ENCODE measurements at places on chromosomes 3 and 15. TPM values are rescaled to one million over a fixed set of nuclear protein-coding genes. Genes with fewer than 3 reads are reported as not detected.

GRCh38 chr3:184631472-184631861 is 69.9 kb downstream of the EPHB3 start:
- H3K36me3 ChIP-seq: no peaks in the 10 kb centered on the region
- H3K4me1 ChIP-seq: no peaks in the 10 kb centered on the region
- H3K27me3 ChIP-seq: no peaks in the 10 kb centered on the region
- no peak for DNase-seq
- H3K4me3 ChIP-seq: no peak overlapping the region

DNA sequence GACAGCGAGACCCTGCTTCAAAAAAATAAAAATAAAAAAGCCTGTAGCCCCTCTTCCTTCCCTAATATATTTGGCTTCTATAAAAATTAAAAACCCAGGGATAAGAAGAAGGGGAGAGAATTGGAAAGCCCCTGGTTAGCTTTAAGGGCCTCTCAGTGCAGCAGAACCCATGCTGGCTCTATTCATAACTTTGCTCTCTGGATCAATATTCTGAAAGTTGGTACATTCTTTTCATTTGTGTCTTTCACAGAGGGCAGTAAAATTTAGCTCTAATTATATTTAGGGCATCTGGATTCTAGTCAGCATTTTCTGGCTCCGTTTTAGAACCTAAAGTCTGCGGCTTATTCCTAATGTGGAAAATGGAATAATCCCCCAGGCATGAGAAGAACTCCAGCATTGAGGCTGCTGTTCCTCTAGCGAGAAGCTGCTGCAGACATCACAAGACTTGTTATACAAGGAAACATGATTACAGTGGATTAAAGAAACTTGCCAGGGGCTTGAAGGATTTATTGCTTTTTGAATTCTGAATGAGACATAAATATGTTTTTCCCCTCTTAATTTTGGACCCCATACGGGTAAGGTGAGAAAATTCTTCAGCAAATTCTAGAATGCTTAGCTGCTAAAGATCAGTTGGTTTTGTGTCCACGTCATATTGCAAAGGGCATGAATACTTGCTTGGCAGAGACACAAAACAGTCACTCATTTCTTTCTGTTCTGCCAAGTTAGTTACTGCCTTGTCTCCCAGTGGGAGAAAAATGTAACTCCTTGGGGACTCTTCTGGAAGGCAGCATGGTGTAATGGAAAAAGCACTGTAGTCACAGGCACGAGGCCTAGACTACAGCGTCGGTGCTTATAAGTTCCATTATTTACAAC is 177.7 kb downstream of the VGLL4 start:
- no peaks in the 10 kb centered on the region for H3K27me3 ChIP-seq
- H3K4me1 ChIP-seq: peaks cover 19% of the 10 kb centered on the region
- H3K27ac ChIP-seq: peak overlapping the region; percentile 92
- no peak overlapping the region for H3K4me3 ChIP-seq

- DNase-seq: peak; percentile 36
- H3K4me1 ChIP-seq: no peaks in the 10 kb centered on the region
- no peaks in the 10 kb centered on the region for H3K27me3 ChIP-seq
- H3K27ac ChIP-seq: no peak overlapping the region
- H3K36me3 ChIP-seq: no peaks in the 10 kb centered on the region
Measured at GRCh38 chr3:189233225-189233858, 61.6 kb downstream of the TPRG1 start.

DNA sequence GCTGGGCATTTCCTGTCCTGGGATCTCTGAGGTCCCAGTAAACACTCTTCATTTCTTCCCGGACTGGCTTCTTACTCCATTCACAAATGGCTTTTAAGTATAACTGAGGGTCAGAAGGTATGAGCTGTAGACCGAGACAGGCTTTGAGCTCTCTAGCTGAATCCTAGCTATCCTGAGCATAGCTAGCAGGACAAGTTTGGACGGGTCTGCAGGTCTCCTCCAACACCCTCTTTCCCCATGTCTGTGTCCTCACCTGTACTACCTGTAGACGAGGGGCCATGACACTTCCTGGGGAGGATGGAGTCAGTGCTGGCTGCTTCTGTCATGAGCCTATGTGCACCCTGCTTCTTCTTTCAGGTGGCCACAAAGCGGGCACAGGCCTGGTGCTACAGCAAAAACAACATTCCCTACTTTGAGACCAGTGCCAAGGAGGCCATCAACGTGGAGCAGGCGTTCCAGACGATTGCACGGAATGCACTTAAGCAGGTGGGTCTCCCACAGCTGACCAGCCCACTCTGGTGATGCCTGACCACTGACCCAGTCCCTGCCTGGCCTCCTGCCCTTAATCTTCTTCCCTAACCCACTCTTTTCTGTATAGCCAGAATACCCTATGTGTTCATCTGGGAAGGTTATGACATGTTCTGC is 72.1 kb upstream of the ACAD9 start:
- no peak for DNase-seq
- H3K4me3 ChIP-seq: no peak overlapping the region
- H3K27ac ChIP-seq: peak overlapping the region; percentile 29
- H3K4me1 ChIP-seq: peaks cover 21% of the 10 kb centered on the region
- no peaks in the 10 kb centered on the region for H3K27me3 ChIP-seq

DNA sequence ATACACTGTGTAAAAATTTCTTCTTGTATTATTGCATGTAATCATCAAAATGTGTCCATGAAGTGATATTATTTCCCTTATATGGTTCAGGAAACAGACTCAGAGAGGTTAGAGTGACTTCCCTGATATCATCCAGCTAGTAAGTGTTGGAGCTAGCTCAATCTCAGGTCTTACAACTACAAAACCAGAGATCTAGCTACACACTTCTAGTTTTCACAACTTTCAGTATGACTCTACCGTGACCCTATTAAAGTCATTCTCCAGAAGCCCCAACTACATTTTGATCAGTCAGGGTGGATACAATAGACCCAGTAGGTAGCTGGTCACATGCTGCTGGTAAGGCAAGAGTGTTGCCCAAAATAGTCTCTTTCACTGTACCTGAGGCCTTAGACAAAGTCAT is 165.3 kb downstream of the GOLIM4 start:
- no peaks in the 10 kb centered on the region for H3K4me1 ChIP-seq
- H3K27ac ChIP-seq: no peak overlapping the region
- no peaks in the 10 kb centered on the region for H3K36me3 ChIP-seq
- DNase-seq: no peak
- H3K4me3 ChIP-seq: no peak overlapping the region
- no peaks in the 10 kb centered on the region for H3K27me3 ChIP-seq

GRCh38 chr3:9698293-9698692 is 5.3 kb upstream of the CPNE9 start:
- no peak for DNase-seq
- peaks cover 30% of the 10 kb centered on the region for H3K36me3 ChIP-seq
- no peaks in the 10 kb centered on the region for H3K4me1 ChIP-seq

DNA sequence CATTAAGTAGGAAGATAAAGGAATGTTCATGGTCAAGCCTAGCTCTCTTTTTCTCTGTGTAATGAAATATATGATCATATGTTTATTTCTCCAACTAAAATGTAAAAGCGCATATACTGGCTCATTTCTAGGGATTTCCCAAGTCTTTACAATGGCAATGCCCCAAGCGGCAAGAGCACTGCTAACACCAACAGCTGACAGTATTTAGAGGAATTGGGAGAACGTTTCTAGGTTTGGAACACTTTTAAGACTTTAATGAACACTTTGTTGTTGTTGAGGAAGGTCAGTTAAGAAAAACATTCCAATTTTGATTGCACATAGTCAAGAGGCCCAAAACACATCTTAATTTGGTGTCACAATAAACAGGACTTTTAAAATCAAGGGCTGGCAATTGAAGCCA is 132.7 kb downstream of the ATP8B4 start:
- H3K4me1 ChIP-seq: no peaks in the 10 kb centered on the region
- no peak for DNase-seq
- H3K27ac ChIP-seq: no peak overlapping the region

GRCh38 chr3:10443272-10444109 is 61.9 kb downstream of the ATP2B2 start:
- H3K27ac ChIP-seq: no peak overlapping the region
- H3K4me1 ChIP-seq: no peaks in the 10 kb centered on the region
- H3K27me3 ChIP-seq: no peaks in the 10 kb centered on the region
- H3K36me3 ChIP-seq: no peaks in the 10 kb centered on the region
- no peak for DNase-seq

DNA sequence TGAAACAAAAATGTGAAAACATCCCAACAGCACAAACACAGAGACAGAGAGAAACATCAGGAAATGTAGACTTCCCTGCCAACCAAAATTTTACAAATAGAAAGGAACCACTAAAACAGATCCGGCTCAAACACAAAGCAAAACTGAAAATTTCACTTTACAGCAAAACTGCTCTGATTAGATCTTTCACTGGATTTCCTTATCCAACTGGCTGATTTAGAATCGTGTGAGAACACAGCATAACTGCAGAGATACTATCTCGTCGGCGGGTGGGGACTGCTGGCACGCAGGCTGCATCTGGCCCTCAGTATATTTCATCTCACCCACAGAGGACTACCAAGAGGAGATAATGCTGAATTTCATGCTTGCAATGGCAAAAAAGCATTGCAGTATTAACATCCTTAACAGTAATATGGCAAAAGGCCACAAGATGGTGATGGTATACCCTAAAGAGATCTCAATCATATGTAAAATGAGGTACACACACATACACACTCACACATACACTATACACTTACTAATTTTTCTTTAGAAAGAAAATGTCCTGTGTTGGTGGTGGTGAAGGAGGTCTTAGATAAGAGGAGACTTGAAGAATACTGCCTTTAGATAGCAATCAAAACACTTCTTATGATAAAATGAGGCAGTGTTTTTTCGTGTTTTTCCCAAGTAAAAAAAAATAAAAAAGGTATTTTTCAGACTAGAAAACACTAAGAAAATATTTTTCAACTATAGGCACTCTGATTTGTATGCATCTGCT is 10.6 kb upstream of the LEO1 start:
- H3K4me3 ChIP-seq: no peak overlapping the region
- no peaks in the 10 kb centered on the region for H3K4me1 ChIP-seq
- DNase-seq: peak; percentile 32
- no peaks in the 10 kb centered on the region for H3K36me3 ChIP-seq
- H3K27me3 ChIP-seq: no peaks in the 10 kb centered on the region

DNA sequence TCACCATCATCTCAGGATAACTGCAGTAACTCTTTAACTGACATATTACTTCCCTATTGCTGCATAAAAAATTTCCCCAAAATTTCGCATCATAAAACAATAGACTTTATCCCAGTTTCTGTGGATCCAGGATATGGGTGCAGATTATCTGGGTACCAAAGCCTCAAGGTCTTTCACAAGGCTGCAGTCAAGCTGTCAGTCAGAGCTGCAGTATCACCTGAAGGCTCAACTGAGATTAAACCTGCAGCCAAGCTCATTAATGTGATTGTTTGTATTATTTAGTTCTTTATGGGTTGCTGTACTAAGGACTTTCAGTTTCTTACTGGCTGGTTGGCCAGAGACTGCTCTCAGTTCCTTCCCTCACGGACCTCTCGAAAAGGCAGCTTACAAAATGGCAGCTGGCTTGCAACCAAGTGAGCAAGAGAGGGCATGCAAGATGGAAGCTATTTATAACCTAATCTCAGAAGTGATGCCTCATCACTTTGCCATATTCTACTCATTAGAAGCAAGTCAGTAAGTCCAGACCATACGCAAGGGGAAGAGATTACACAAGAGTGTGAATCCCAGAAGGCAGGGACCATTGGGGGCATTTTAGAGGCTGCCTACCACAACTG is 54.9 kb downstream of the DCUN1D1 start:
- no peak overlapping the region for H3K27ac ChIP-seq
- no peaks in the 10 kb centered on the region for H3K4me1 ChIP-seq
- no peaks in the 10 kb centered on the region for H3K27me3 ChIP-seq
- peaks cover 11% of the 10 kb centered on the region for H3K36me3 ChIP-seq
- no peak for DNase-seq

Gene SCG5
- total RNA-seq: 0.44 TPM

Gene SLC28A1
- not detected for total RNA-seq

Gene RLBP1
- not detected for total RNA-seq

Gene FBXL22
- 0.63 TPM for total RNA-seq

Gene SMCO1
- not detected for total RNA-seq
